ENCODE measurements at places on chromosomes 7 and 10.

DNA sequence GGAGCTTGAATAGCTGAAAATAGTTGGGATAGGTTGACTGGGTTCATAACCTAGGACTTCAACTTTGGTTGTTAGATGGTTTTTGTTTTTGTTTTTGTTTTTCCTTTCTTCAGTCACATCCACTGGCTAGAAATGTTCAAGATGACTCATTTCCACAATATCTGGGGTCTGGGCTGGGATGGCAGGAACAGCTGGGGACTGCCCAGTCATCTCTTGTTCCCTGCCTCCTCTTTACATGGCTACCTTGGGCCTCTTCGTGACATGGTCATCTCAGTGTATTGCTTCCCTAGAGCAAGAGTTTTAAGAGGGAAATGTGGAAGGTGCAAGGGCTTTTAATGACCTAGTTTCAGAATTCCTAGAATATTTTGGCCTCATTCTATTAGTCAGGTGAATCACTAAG lies 915.8 kb downstream of the XPNPEP1 start:
- no peak for DNase-seq

GRCh38 chr7:155594961-155595366 lies 48.6 kb upstream of the CNPY1 start:
- DNase-seq = no peak

DNA sequence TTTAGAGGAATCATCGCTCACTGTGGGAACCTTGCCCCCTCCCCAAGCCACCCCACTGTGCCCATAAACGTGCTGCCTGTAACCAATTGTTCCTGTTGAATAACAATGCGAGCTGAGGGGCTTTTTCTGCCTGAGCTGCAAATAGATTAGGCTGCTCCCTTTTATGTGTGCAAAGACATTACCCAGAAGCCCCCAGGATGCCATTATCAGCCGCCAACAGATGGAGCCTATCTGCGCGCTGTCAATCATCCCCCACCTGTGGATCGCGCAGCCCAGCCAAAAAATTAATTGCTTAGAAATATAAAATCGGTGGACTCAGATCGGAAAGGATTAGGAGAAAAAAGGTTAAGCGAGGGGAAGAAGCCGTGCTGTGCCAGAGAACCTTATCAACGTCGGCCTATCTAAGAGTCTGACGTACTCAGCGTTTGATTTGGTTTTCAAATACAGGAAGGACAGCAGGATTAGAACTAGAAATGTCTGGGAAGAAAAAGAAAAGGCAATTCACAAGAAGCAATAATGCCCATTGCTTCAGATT lies 167.3 kb upstream of the MYO3A start:
- DNase-seq = no peak

DNA sequence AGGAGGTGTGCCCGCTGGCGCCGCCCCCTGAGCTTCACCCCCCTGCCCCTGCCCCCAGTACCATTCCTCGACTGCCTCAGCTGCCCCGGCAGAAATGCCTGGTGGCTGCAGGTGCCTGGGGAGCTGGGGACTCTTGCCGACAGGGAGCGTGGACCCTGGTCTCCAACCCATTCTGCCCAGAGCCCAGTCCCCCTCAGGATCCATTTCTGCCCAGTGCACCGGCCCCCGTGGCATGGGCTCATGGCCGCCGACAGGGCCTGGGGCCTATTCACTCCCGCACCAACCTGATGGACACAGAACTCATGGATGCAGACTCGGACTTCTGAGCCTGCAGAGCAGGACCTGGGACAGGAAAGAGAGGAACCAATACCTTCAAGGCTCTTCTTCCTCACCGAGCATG lies 12.7 kb upstream of the AHCYL2 start:
- no peak for DNase-seq

- no peak for DNase-seq
Measured at GRCh38 chr7:150429699-150430098, 20.7 kb upstream of the GIMAP8 start.

DNA sequence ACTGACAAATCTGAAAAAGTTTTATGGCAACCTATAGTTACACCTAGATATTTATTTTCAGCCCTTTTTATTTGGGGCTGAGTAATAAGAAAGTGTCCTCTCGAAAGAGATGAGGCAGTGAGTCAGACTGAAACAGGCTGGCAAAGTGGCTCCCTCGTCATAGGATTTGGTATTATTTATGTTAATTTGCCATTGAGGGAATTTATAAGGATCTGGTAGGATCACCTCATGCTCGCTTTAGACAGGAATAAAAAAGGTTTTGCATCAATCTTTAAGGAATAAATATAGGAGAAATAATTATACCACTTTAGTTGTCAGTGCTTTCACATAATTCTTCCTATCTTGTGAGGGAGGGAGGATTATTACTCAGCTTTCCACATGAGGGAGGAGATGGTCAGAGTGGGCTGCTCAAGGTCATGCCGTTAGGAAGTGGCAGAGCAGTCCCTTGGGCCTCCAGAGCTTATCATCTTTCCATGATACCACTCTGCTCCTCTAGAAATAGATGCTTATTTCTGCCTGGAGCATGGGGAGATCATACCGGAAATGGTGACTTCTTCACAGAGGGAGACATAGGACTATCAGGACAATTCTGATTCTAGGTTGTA lies 356.8 kb downstream of the GPR158 start:
- no peak for DNase-seq

DNA sequence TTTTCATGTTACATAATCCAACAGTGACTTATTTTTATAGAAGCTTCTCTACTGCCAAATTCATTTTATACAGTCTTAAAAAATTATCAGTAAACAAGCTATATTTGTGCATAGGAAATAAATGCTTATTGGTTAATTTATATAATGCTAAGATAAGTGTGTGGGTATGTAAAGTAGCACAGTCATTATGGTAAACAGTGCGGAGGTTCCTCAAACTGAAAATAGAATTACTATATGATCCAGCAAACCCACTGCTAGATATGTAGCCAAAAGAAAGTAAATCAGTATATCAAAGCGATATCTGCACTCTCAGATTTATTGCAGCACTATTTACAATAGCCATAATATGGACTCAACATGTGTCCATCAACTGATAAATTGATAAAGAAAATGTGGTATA lies 71.1 kb downstream of the ATRNL1 start:
- DNase-seq = no peak

DNA sequence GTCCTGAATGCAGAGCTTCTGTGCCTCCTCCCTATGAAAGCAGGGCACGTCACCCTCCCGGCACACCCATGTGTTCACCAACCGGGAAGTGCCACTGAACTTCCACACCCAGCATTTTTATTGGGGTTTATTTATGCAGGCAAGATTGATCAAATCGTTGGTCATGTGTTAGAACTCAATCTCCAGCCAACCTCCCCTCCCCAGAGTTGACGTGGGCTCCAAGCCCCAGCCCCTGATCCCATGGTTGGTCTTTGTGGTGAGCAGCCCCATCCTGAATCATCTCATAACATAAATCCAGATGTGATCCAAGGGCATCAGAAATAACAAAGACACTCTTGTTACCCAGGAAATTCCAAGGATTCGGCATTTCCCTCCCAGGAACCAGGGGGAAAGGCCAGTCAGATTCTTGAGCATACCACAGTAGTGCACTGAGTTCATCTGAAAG lies 151.2 kb downstream of the TPST1 start:
- DNase-seq = no peak

- DNase-seq = no peak
Measured at GRCh38 chr7:138878856-138879255, 80.9 kb upstream of the ATP6V0A4 start.

GRCh38 chr7:90980545-90980944 lies 283.7 kb upstream of the FZD1 start:
- DNase-seq = no peak

GRCh38 chr7:128268233-128268632 lies 27.2 kb downstream of the LEP start:
- no peak for DNase-seq

- no peak for DNase-seq
Measured at GRCh38 chr10:62613424-62613823, 191.1 kb upstream of the ADO start.

- no peak for DNase-seq
Measured at GRCh38 chr10:129741978-129742741, 221.9 kb downstream of the EBF3 start.

GRCh38 chr10:114405011-114405350 lies 679 bp upstream of the AFAP1L2 start:
- DNase-seq = no peak

DNA sequence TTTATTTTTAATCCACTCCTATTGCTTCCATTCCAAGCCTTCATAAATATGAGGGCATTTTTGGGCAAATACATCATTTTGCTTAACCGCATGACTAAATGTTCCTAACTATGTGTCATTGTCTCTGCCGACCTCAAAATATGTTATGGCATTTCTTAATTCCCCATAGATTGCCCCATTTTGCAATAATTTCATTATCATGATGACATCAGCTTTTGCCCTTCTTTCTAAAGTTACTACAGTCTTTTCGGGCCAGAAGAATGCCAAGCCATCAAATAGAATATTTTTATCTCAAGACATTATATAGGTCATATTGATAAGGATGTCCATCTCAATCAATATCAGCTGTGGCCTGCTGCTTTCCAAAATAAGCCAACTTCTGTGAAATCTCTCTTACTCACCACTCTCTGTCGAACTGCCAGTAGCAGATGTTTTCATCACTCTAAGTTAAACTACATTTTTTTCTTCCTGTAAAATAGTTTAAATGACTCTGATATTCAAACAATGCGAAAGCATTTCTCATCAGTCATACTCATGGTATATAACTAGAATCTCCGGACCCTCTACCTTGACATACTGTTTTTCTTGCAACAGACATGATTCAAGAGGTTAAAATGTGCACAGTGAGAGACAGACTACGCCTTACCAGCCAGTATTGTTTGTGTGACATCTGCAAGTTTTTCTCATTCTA lies 1254.6 kb upstream of the CELF2 start:
- no peak for DNase-seq

DNA sequence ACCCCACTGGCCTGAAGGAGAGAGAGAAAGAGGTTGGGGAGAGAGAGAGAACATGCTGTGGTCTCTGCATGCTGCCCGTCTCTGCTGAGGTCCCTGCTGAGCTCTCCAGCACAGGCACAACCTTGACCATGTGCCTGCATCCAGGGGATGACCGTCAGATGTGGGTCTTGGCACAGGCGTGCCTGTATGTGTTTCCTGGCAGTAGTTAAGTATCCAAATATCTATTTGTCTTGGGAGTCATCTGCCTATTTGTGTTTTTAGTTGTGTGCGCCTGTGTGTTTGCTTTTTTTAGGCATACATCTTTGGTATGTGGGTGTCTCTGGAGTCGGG lies 1.9 kb upstream of the UNC5B start:
- DNase-seq = no peak

- DNase-seq = no peak
Measured at GRCh38 chr10:19895500-19895899, 79.3 kb downstream of the PLXDC2 start.

DNA sequence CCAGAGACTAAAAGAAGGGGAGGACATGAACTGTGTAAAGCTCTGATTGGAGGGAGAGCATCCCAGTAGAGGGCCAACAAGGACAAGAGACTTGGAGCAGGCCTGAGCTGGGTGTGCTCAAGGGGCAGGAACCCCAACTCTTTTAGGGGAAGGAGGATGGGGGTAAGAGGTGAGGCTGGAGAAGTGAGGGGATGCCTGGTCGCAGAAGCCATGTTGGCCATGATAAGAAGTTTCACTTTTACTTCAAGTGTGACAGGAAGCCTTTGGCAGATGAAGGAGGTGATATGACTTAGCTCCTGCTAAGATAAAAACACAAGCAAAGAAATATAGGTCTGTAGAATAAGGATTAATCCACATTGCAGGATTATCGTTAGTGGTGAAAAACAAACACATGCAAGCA lies 208.3 kb downstream of the JAZF1 start:
- peak; percentile 15 for DNase-seq

GRCh38 chr7:129514683-129515082 lies 12.4 kb downstream of the SMKR1 start:
- no peak for DNase-seq

GRCh38 chr10:119620241-119621077 lies 23.7 kb upstream of the TIAL1 start:
- no peak for DNase-seq
